ENCODE measurements at places on chromosomes 16 and 17.

DNA sequence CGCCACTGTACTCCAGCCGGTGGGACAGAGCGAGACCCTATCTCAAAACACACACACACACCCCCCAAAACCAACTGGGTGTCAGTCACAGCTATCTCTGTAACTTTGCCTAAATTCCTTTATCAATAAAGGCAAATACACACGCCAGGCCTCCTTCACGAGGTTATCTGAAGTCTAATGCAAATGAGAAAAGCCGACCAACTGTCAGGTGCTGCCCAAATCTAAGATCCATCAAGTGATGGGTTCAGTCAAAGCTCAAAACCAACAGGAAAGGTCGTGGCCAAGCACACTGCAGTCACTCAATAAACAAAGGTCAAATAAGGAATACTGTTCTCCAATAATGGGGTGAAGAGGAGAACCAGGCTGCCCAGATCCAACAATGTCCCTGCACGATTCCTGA lies 1.1 kb downstream of the ANKFY1 start:
- DNase-seq = no peak

DNA sequence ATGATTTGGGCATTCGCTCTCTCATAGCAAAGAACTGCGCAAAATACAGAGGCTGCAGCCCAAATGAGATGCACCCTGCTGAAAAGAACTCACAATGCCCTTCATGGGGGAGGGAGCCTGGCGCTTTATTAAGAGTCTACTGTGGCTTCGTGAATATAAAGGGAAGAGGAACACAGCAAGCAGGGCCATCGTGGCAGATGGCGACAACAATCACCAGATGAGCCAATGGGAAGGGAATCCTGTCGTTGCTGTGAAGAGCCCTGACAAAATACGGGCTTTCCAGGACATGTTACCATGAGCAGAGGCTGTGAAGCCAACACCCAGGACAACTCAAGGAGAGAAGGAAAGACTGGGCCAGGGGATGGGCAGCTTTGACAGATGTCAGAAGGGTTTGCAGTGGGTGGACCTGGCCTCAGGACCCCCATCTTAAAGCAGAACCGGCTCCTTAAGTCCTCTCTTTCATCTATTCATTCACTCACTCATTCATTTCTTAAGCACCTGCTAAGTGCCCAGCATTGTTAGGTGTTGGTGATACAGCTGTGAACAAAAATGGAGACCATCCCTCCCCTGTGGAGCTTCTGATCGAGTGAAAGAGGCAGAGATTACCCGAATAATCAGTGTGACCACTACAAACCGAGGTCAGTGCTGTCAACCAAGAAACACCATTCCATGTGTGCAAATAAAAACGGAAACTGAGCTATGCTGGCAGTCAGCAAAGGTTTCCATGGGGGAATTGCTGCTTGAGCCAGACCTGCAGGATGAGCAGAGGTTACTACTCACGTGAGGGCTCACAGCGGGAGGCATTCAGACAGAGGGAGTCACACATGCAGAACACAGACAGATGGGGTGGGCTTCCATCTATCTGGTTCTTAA lies 125.8 kb downstream of the DYNLRB2 start:
- no peak for DNase-seq

DNA sequence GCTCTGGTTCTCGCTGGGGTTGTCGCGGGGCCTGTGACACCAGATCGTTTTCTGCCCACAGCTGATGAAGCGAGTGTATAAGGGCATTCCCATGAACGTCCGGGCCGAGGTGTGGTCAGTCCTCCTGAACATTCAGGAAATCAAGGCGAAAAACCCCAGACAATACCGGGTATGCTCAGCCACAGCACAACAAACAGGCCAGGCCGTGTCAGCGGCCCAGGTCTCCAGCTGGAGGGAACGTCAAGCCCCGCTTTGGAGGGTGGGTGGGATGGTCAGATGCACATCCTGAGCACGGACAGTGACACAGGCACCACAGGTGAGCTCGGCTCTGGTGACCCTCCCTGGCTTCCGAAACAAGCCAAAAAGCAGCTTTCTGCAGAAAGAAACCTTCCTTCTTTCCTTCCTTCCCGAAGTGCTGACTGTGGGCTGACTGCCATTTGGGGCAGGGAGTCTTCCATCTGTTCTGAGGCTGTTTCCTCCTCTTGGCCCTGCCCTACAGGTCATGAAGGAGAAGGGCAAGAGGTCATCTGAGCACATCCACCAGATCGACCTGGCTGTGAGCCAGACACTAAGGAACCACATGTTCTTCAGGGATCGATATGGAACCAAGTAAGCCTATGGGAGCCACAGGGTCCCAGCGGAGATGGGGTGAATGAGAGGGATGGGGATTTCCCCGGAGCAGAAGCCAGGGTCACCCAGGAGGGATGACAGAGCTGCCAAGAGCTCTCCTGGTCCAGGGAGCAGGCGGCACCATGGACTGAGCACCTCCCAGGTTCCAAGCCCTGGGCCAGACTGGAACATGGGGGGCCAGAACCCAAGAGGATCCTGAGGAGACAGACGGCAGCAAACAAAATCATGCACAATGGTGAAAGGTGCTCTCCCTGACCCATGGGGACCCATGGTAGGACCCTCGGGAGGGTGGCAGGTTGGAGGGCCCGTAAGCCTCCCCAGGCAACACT lies 79.4 kb downstream of the GOSR1 start:
- no peak for DNase-seq

- no peak for DNase-seq
These were observed 46.1 kb downstream of the ARHGAP17 start for GRCh38 chr16:24969071-24969470.

- DNase-seq = no peak
These were observed 2.8 kb downstream of the CDIPT start for GRCh38 chr16:29860218-29860617.

DNA sequence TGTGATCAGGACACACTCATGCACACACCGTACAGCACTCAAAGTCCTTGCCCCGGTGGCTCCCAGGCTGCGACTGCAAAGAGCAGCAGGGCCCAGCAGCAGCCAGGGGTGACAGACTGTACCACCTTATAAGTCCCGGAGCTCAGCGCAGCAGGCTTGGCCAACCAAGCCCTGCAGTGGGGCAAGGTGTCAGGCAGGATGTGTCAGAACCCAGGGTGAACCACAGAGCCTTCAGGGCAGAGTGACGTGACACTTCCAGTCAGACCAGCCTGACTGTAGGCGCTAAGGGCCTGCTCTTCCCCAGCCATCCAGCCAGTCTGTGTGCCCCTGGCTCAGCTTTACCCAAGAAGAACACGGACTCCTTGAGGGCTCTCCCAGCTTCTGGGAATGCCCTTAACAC lies 204.1 kb downstream of the COPRS start:
- DNase-seq = no peak
